HepG2 (cell line): ENCODE measurements at places on chromosomes 5 and 9. TPM values are rescaled to one million over a fixed set of nuclear protein-coding genes. Genes with fewer than 3 reads are reported as not detected.

DNA sequence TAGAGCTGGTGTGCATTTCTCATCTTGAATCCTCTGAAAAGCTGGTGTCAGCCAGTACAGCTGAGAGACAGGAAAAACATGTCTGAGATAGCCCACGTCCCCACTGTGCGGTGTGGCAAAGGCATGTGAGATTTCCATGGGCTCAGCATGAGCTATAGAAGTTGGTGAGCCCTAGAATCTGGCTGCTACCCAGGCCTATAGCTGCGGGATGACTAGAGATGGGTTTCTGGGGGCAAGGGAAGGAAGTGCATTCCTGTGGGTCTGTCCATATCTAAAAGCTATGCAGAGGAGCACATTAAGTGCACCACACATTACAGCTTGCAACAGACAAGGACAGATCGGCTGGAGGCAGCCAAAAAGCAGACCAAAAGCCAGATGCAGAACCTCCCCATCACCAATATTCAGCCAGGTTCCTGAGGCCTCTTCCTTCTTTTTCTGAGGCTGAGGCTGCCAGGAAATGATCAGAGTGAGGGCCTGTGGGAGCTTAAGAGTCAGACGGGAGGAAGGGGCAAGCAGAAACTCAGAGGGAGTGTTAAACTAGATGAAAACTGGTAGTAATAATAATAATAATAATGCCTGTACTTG lies 55.8 kb upstream of the RANBP3L start:
- no peak for DNase-seq
- no peak overlapping the region for H3K4me3 ChIP-seq
- no peak overlapping the region for H3K27ac ChIP-seq

- no peak overlapping the region for H3K27ac ChIP-seq
- H3K4me3 ChIP-seq, result no peak overlapping the region
- no peaks in the 10 kb centered on the region for H3K27me3 ChIP-seq
These were observed 37.7 kb downstream of the UGT3A2 start for GRCh38 chr5:36028816-36029465.

GRCh38 chr9:126395439-126396212 lies 69.0 kb downstream of the MVB12B start:
- peaks cover 28% of the 10 kb centered on the region for H3K36me3 ChIP-seq
- no peak for DNase-seq
- H3K27ac ChIP-seq, result no peak overlapping the region

DNA sequence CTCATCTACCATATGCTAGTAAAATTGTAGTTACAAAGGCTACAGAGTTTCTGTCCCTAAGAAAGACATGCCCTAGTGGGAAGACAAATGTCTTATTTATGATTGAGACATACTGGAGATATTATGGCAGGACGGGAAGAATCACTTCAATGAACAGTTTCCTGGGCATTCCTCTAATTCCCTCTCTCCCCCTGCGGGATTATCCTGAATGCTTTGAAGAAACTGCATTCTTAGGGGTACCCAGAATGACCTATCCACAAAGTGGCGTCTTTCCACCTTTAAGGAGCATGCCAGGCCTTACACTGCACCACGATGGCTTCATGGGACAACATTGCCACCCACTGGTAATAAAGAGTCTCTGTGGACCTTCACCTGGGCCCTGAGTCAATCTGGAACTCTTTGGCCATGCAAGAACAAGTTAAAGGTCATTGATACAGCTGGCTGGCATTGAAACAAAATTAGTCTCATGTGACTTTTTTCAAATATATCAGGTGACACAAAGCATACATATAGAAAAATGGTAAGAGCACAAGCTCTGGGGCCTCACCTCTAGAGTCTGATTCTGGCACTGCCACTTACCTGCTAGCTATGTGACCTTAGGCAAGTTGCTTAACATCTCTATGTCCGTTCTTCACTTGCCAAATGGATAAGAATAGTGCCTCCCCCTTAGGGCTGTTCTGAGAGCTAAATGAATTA lies 32.0 kb downstream of the ANKRD55 start:
- H3K27me3 ChIP-seq, result no peaks in the 10 kb centered on the region
- H3K4me3 ChIP-seq, result no peak overlapping the region
- no peak overlapping the region for H3K27ac ChIP-seq

GRCh38 chr5:58641533-58641932 lies 58.7 kb downstream of the RAB3C start:
- H3K27ac ChIP-seq, result no peak overlapping the region
- no peak for DNase-seq
- no peaks in the 10 kb centered on the region for H3K36me3 ChIP-seq
- H3K27me3 ChIP-seq, result no peaks in the 10 kb centered on the region; the same call in 1 of the 2 replicates
- no peaks in the 10 kb centered on the region for H3K4me1 ChIP-seq
- no peak overlapping the region for H3K4me3 ChIP-seq

- DNase-seq, result peak; percentile 1
- H3K4me3 ChIP-seq, result no peak overlapping the region
- H3K4me1 ChIP-seq, result no peaks in the 10 kb centered on the region
- H3K27me3 ChIP-seq, result no peaks in the 10 kb centered on the region
- H3K27ac ChIP-seq, result no peak overlapping the region
These were observed 1401.4 kb downstream of the EFNA5 start for GRCh38 chr5:106269252-106269843.

DNA sequence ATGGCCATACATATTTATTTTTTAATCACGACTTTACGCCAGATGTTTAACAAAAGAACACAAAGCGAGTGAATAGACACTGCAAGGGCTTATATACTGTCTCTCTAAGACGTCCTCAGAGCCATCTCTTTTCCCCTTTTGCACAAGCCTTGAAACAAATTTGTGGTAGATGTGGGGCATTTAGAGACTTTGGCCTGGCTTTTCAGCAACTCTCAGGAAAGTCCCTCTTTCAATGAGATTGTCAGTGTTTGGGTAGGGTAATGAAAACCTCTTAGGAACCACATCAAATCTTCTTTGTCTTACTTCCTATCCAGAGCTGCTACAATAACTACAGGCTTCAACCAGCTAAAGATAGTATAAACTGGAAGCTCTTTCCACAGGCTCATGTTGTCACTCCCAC lies 380.0 kb downstream of the ANXA1 start:
- H3K27me3 ChIP-seq, result no peaks in the 10 kb centered on the region
- H3K4me3 ChIP-seq, result no peak overlapping the region
- H3K4me1 ChIP-seq, result no peaks in the 10 kb centered on the region
- no peak overlapping the region for H3K27ac ChIP-seq
- no peak for DNase-seq

The FBXO10 gene
- 2.8 and 3.1 TPM in 2 replicates for total RNA-seq

- H3K27me3 ChIP-seq, result no peaks in the 10 kb centered on the region; the same call in 2 of the 3 replicates
- H3K27ac ChIP-seq, result no peak overlapping the region
- H3K36me3 ChIP-seq, result no peaks in the 10 kb centered on the region
- no peak overlapping the region for H3K4me3 ChIP-seq
- peaks cover 36% of the 10 kb centered on the region for H3K4me1 ChIP-seq
These were observed 18.4 kb downstream of the ENG start for GRCh38 chr9:127835991-127836516.

- no peaks in the 10 kb centered on the region for H3K4me1 ChIP-seq
- H3K27me3 ChIP-seq, result no peaks in the 10 kb centered on the region
- no peak overlapping the region for H3K4me3 ChIP-seq
These were observed 280.7 kb downstream of the KCTD16 start for GRCh38 chr5:144451187-144451973.

DNA sequence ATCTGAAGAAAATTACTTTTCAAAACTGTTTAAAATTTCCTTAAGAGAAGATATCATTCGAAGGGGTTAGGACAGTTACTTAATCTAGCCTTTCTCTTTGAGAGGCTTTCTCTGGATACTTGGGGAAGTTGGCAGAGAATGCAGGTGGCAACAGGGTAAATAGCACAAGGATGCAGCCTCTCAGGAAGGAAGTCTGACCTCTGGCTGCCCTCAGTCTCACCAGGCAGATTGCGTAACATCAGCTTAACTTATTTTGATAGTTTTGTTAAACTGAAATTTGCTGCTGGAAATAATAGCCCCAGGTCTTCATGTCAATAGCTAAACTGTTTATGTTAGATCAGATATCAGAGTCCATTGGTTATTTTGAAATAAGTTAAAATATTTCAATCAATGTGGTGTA lies 20.4 kb downstream of the CCDC192 start:
- no peaks in the 10 kb centered on the region for H3K4me1 ChIP-seq
- no peaks in the 10 kb centered on the region for H3K36me3 ChIP-seq
- no peak for DNase-seq

The SET gene
- total RNA-seq, result 611 and 724 TPM in 2 replicates

- H3K36me3 ChIP-seq, result no peaks in the 10 kb centered on the region
- no peaks in the 10 kb centered on the region for H3K4me1 ChIP-seq
- no peak overlapping the region for H3K4me3 ChIP-seq
- no peak for DNase-seq
These were observed 140.6 kb upstream of the KLF4 start for GRCh38 chr9:107630156-107630555.

The TPRN gene
- 17.5 and 19.2 TPM in 2 replicates for total RNA-seq
